Caki2 (cell line): ENCODE measurements at places on chromosomes 12 and 14. TPM values are rescaled to one million over a fixed set of nuclear protein-coding genes. Genes with fewer than 3 reads are reported as not detected.

DNA sequence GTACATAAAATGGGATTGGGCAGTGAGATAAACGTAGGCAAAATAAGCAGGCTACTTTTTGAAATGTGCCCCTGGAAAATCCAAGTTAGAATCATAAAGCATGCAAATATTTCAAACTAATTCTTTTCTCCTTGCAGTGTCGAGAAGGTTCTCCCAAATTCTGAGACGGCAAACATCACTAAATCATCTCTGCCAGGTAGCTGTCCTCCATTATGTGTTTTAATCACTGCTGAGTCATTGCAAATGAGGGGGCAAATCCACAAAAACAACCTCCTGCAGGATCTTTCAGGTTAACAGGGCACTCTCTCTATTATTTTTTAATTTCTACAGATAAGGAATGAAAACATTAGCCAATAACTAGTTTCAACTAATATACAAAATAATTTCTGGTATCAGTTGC is 63.2 kb upstream of the RIC8B start:
- DNase-seq, result no peak

DNA sequence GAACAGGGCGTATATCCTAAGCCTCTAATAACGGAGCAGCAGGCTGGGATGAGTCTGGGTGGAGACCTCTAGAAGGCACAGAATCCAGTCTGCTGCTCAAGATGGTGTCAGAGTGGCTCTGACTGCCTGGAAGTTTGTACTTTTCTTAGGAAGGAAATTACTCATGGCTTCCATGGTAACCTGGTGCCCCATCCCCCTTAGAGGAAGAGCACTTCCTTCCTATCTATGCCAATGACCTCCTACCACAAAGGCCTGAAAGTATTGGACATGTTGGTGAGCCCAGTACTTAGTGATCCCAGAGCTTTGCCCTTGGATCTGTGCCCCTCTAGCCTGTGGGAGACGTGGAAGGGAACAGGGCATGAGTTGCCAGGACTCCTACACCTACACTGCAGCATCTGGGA is 1.5 kb downstream of the BATF start:
- no peak for DNase-seq

DNA sequence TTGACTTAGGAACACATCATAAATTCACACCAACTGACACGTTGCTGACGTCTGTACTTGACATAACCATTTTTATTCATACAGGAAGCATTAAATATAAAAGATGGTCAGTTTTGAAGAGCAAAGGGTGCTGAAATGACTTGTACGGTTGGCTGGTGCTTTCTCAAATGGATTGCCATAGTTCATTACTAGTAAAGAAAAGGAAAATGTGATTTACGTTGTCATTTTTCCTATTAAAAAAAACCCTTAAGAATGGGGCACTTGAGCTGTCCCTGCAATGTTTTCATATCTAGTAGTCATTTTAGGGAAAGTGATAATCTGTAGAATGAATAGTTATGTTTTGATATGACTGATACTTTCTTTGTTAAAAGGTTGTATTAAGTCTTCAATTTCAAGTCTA is 22.5 kb upstream of the MANSC4 start:
- DNase-seq, result no peak

- no peak for DNase-seq
Measured at GRCh38 chr14:89386212-89386886, 30.7 kb downstream of the FOXN3 start.

DNA sequence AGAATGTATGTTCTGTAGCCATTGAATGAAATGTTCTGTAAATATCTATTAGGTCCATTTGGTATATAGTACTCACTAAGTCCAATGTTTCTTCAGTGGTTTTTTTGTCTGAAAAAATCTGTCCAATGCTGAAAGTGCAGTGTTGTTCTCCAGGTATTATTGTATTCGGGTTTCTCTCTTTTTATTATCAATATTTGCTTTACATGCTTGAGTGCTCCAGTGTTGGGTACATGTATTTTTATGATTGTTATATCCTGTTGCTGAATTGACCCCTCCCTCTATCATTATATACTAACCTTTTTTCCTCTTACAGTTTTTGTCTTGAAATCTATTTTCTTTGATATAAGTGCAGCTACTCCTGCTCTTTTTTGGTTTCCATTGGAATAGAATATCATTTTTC is 382.2 kb downstream of the CCER1 start:
- DNase-seq, result no peak

GRCh38 chr14:100165831-100166440 is 6.5 kb upstream of the DEGS2 start:
- no peak for DNase-seq

- no peak for DNase-seq
Measured at GRCh38 chr14:63394841-63395240, 76.1 kb upstream of the GPHB5 start.

- DNase-seq, result no peak
Measured at GRCh38 chr12:29152223-29152868, 3.3 kb downstream of the FAR2 start.

DNA sequence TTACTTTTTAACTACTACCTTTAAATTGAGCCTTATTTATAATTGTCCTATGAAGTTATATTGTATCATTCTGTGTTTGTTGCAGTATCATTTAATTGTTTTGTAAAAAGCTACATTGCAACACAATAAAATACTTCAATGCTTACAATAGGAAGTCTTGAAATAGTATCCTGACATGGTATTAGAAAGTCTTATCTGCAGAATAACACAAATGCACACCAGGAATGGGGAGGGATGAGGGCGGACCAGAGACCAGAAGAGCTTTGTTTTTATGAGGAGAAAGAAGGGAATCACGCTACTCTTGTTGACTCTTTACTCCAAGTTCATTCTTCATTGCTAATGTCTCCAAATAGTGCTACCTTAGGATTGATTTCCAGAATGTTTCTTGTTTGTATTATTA is 120.2 kb downstream of the MON2 start:
- no peak for DNase-seq

AQP6 gene
- total RNA-seq, result not detected in 2 replicates

GLT8D2 gene
- not detected in 2 replicates for total RNA-seq

DNAJC22 gene
- total RNA-seq, result 22.0 and 23.6 TPM in 2 replicates
